ENCODE measurements at places on chromosomes 1 and 21. TPM values are rescaled to one million over a fixed set of nuclear protein-coding genes. Genes with fewer than 3 reads are reported as not detected.

DNA sequence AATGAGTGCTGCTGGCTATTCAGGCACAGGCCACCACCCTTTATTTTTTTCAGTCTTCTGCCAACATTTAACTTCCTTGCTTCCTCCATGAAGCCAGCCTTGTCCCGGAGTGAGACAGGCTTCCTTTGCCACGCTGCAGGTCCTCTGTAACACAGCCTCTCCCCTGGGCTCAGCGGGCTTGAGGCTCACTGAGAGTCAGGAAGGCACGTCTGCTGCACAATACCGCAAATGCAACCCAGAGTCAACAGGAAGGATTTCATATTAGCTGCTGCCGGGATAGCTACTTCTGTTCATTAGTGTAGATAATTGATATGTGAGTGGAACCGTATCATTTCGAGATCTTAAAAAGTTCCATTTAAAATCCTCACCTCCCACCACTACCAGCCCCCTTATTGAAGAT, 22.5 kb downstream of the MYOG start:
- DNase-seq = no peak

Gene IGSF5
- total RNA-seq = not detected

- DNase-seq = no peak
Measured at GRCh38 chr1:228177721-228178710, 12.4 kb downstream of the IBA57 start.

Gene ORC1
- 36.7 TPM for total RNA-seq

DNA sequence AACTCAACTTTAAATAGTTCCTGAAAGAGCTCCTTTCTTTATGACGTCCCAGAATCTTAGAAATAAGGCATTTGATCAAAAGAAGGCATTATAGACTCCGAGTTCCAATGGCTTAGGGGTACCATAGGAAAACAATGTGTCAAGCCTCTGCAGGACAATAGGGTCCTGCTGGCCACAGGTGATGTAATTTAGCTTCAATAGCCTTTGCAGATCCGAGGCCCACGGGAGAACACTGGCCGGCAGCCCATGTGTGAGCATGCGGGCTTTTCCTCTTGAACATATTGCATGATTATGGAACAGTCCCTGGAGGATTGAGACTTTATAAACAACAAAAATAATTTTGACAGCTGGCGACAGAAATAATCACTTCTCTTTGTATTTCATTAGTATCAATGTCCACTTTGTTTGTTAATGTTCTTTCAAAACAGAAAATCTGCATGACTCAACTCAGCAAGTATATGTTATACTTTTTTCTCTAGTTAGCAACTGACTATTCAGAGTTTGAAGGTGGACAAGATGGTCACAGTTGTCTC, 49.0 kb upstream of the NR5A2 start:
- DNase-seq = no peak

DNA sequence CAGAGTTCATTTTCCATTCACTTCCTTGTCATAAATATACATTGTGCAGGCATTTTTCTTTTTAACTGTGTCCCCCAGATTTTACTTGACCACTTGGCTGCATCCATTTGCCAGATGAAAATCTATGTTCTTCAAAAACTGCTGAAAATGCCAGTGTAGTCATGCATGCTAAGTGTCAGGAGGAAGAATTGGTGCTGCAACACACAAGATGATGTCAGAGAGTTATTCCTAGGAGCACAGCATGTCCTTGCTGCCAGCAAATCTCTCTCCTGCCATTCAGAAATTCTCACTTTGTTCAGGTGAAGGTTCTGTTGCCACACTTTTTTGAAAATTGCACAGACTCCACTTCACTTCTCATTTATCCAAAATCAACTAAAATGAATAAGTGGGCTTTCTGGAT, 106.4 kb upstream of the MAGI3 start:
- no peak for DNase-seq
